Activated CD8-positive, alpha-beta memory T cell treated with anti-CD3 and anti-CD28 coated beads for 4 hours (primary cell): ENCODE measurements at places on chromosomes 16 and 17.

DNA sequence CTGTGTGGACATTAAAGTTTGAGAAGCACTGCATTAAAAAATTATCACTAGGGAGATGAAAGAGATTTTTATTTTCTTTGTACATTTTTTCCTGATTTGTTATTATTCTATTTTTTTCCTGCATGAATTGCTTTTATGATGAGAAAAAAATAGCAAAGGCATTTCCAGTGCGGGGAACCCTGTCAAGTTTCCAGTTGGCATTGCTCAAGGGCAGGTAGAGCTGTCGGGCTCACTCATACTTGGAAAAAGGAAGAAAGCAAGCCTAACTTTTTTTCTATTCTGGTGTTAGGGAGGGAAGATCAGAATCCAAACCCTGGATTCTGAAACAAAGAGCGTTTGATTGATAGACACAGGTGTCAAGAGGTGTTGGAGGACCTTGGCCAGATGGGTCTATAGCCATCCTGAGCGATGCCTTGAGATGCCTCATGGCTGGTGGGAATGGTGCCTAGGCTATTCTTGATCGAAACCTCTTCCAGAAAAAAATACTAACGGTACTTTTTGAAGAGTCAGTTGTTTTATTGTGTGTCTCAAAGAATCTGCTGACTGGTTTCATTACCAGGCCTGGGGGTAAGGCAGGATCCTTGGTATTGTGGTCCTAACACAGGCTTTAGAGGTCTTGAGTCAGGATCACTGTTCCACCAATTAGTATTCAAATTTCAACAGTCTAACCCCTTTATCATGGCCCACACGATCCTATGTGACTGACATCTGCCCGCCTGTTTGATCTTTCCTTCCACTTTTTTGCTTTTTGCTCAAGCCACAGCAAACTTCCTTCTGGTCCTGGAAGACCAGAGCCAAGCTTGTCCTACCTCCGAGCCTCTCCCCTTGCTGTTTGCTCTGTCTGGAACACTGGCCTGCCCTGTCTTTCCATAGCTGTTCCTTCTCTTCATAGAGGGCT, 20.1 kb downstream of the SNX29 start:
- no peak for DNase-seq

- DNase-seq, result no peak
These were observed 26.7 kb upstream of the PRM1 start for GRCh38 chr16:11307639-11308492.

DNA sequence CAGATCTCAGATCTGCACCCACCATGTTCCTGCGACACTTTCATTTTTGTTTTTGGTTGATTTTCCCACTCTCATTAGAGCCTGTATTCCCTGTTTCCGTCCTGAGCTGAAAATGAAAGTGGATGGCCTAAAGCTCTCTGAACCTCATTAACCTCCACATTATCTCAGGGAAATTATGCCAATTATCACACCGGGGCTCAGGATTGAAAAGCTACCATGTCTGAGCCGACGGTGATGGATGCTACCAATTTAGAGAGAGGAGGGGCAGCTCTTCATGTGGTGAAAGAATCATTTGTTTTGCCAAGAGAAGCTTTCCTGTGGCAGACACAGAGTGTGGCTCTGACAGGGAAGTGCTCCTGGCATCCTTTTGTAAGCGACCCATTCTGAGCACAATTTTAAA, 410.4 kb upstream of the CDH11 start:
- DNase-seq, result no peak

GRCh38 chr16:4682084-4682591, 11.2 kb upstream of the NUDT16L1 start:
- DNase-seq, result no peak

DNA sequence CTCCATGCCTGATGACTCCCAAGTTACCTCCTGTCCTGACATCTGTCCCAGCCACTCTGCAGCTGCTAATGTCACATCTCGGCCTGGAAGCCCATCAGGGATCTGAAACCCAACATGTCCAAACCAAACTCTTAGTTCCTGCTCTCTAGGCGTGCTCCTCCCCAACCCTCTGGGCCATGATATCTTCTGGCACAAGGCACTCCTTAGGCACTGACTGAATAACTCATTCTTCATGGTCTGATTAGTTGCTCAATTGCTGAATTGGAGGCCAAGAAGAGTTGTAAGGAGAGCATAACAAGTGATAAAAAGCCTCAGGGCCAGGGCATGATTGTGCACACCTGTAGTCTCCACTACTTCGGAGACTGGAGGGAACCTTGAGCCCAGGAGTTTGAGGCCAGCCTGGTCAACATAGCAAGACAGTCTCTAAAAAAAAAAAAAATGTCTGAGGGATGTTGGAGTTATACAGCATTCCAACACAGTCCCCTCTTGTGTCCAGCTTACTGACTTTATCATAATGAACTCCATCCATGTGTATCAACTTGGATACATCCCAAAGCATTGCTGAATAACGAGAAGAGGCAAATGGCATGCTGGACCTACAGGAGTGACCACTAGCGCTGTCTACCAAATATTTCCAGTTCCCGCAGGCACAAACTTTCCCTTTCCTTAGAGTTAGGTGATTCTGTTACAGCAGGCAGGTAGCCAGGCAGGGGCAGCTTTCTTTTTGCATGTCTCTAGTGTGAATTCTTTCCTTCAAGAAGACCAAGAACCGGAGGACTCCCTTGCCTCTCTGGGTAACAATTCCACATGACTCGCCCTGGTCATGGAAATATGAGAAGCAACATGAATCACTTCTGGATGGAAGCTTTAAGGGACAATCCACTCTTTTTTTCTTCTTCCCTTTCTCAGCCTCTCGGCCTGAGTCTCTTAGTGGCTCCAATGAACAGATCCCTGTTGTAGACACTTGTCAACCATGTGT, 18.1 kb upstream of the SHCBP1 start:
- no peak for DNase-seq

DNA sequence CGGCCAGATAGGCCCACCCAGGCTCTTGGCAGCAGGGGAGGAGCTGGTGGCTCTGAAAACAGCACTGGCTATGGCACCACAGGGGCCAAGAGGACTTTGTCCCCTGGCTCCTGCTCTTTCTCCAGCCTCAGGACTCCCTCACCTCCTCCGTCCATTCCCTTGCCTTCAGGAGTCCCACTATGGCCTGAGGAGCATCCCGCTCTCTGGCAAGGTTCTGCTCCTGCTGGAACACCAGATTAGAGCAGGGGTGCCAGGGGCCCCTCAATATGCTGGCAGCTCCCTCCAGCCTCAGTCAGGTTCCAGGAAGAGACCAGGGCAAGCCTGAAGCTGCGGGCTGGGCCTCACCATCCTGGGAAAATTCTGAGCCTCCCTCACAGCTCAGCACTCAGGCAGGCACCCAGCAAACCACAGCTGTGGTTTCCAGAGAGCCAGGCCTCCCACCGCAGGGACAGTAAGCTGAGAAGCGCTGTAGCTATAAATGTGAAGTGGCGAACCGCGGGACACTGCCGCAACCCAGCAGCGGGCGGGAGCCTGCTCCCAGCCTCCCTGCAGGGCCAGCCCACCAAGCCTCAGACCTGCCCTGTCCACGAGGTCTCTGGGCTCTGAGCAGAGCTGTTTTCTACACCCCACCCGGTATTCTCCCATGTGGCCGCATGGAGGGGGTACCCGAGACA, 25.7 kb downstream of the C17orf100 start:
- no peak for DNase-seq

GRCh38 chr17:80380555-80381002, 34.4 kb upstream of the ENDOV start:
- no peak for DNase-seq

- no peak for DNase-seq
These were observed 41.9 kb downstream of the FTO start for GRCh38 chr16:53745753-53746266.

DNA sequence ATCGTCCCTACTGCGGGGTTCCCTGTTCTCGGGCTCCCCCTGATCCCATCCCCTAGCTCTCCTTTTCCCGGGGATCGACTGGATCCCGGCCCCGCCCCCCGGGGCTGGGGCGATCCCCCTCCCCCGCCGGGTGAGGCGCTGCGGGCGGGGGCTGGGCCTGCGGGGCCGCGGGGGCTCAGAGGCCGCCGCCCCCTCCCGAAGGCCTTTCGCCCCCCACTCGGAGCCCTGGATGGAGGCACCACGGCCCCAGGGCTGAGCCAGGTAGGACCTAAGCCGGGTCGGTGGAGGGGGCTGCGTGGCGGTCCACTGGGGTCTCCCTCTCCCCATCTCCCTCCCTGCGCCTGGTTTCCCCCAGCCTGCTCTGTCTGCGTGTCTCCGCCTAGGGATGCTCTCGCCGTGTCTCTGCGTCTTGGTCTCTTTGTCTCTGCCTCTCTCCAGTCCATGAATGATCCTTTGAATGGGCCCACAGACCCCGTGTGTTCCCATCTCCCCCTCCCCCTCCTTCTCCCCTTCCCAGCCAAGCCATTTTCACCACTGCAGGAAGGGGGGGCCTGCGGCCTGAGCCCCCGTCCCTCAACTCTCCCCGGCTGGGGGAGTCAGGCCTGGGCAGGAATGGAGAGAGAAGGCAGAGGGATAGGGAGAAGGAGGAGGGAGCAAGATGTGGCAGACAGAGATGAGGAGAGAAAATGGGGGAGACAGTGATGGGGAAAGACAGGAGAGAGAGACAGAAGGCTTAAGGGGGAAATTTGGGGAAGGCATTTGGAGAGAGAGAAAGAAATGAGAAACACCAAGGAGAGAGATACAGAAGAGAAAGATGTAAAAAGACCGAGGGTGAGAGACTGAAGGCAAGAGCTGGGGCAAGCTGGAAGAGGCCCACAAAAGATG, 1.7 kb upstream of the TMEM256 start:
- DNase-seq, result no peak

- no peak for DNase-seq
These were observed 63.6 kb downstream of the NUP93 start for GRCh38 chr16:56793492-56793891.

DNA sequence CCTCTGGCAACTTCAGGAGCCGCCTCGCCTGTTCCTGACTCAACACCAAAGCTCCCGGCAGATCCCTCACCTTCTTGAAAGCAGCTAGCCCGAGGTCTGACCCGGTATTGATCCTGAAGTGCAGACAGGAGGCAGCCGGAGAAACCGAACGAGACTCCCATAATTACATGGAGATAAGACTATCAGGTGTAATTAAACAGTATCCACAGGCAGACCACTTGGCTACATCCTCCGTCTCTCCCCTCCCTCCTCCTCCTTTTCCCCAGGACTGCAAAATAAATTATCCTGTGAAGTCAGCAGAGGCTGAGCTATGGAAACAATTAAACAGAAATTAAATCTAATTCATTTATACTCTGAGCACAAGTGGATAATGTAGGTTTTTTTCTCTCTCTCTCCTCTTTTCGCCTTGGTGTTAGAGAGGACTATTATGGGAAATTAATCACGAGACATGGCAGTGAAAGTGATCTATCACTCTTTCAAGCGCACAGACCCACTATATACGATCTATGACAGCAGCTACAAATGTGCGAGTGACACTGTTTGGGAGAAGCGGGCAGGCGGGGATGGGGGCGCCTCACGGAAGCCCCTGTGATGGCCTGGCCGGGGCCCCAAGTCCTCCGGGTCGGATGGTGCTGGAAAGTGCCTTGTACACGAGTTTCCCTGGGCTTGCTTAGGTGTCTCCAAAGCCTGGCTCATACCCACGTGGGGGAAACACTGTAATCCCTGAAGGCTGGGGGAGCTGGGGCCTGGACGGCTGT, 92.8 kb downstream of the RBFOX3 start:
- no peak for DNase-seq
